Activated CD4-positive, alpha-beta T cell treated with anti-CD3 and anti-CD28 coated beads, Interleukin-2, Interleukin-6, amounts not matched to agents 100 ng/mL and 50 ng/mL, durations not matched to agents 16 hours and 8 hours (primary cell): ENCODE measurements at places on chromosomes 3 and 15.

GRCh38 chr3:122520861-122521260, 6.1 kb upstream of the KPNA1 start:
- no peak for DNase-seq

DNA sequence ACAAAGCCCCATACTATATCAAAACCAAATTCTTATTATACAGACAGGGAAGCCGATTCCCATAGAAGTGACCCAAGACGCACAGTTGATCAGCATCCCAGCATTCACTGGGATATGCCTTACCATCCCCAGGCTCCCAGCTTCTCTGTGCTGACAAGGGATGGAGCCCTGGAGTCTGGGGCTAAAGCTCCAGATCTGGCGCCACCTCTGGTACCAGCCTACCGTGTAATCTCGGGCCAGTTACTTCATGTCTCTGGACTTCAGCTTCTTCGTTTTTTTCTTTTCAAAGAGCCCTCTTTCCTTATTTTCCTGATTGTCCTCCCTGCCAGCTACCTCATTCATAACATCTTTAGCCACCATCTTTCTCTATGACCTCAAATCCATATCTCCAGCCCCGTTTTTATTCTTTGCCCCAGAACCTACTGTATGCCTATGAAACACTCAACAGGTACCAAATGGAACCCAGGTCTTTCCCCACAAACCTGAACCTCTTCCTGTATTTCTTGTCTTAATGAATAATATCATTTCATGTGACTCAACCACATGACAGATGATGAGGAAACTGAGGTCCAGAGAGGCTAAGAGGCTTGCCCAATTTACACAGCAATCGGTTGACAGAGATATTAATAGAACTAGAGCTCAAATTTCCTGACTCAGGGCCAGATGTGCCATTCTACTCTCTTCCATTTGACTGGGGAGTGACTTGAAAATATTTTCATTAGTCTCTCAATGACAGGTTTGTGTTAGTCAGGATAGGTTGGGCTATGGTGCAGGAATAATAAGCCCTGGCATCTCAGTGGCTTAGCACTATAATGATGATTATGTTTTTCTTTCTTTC, 85.4 kb upstream of the TLE3 start:
- DNase-seq = no peak

GRCh38 chr15:56723787-56724186, 9.5 kb downstream of the ZNF280D start:
- no peak for DNase-seq

GRCh38 chr3:58899159-58899952, 150.5 kb downstream of the CFAP20DC start:
- peak; percentile 55 for DNase-seq

DNA sequence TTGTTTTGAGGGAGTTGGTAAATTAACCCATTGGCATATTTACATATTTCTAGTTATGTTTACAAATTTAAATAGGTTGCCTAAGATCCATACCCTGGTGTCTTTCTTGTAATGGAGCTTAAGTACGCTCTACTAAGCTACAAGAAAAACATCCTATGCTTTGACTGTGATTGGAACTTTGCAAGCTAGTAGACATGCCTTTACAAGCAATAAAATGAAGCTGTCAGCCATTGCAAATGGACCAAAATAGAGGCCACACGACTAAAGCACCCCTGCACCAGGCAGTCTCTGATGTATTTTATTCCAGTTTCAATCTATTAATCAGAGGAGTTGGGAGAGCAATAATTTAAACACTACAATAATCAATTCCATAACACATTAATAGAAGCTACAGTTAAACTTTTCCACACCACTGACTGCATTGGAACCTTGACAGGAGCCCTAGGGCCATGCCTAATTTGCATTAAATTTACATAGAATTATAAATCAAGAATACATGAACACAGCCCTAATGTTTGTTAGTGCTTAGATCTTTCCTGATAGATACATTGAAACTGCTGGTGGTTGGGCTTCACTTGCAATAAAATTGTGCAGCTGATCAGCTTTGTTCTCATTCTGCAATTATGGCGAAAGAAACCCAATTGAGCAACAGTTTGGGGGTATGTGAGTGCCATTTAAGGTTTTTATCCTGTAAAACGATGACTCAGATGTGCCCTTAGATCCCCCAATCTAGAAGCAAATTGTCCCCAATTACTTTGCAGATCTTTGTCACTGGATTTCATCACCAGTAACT, 360.1 kb downstream of the LSAMP start:
- no peak for DNase-seq

- DNase-seq = peak; percentile 34
These were observed 303.8 kb upstream of the NECTIN3 start for GRCh38 chr3:110767838-110768237.

- DNase-seq = no peak
These were observed 217.8 kb downstream of the SOX2 start for GRCh38 chr3:181929501-181929900.

GRCh38 chr3:187774185-187774789, 29.0 kb upstream of the BCL6 start:
- no peak for DNase-seq

GRCh38 chr3:150583028-150583427, 20.1 kb upstream of the SELENOT start:
- peak; percentile 35 for DNase-seq

DNA sequence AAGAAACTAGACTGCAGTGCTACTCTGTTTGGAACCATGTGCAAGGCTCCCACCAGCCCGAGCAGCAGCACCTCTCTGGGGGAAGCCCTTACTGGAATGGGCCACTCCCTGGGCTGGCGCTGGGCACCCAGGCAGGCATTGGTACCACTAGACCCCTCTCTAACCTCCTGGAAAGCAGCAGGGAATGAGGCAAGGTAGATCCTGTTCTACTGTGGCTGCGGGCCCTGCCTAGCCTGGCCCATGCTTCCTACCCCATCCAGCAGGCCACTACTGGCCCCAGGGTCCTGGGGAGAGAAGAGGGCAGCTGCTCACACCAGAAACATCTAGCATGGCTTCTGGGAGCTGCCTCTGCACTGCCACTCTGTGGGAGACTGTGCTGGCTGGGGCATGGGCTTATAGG, 44.8 kb downstream of the MESD start:
- DNase-seq = no peak

DNA sequence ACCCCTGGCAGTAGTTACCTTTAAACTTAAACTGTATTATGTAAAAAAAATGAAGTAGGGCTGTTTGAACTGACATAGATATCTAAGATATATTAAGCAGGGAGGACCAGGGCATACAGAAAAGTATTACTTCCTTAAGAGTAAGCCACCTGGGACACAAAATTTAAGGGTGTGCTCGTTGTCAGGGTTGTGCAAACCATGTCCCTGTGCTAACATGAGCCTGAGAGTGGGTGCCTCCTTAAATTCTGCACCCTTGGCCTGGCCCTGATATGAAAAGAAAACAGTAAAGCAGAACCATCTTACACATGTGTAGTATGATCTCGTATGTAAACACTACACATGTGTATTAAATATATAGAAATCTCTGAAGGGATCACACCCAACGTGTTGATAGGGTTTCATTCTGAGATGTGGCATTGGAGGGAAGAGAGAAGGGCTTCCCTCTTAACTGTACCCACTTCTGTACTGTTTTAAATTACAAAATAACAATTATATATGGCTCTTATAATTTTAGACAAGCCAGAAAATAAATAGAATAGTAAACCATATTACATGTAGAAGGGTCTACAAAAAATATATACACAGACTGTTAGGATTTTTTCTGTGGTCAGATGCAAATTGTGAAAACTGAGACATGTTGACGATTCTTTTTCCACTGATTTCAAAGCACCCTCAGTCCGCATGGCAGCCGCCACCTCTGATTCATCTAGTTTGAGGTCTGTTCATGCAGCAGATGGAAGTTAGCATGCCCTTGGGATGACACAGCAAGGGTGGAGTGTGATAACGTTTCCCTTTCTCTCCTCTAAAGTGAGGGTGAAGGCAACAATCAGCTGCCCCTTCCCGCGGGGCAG, 400.8 kb upstream of the PROK2 start:
- peak; percentile 27 for DNase-seq

GRCh38 chr15:78691851-78692421, 50.9 kb upstream of the CHRNB4 start:
- no peak for DNase-seq

- DNase-seq = no peak
These were observed 201.1 kb downstream of the NR1D2 start for GRCh38 chr3:24145981-24146822.

- DNase-seq = no peak
These were observed 883.0 kb upstream of the NR2F2 start for GRCh38 chr15:95447486-95447885.

DNA sequence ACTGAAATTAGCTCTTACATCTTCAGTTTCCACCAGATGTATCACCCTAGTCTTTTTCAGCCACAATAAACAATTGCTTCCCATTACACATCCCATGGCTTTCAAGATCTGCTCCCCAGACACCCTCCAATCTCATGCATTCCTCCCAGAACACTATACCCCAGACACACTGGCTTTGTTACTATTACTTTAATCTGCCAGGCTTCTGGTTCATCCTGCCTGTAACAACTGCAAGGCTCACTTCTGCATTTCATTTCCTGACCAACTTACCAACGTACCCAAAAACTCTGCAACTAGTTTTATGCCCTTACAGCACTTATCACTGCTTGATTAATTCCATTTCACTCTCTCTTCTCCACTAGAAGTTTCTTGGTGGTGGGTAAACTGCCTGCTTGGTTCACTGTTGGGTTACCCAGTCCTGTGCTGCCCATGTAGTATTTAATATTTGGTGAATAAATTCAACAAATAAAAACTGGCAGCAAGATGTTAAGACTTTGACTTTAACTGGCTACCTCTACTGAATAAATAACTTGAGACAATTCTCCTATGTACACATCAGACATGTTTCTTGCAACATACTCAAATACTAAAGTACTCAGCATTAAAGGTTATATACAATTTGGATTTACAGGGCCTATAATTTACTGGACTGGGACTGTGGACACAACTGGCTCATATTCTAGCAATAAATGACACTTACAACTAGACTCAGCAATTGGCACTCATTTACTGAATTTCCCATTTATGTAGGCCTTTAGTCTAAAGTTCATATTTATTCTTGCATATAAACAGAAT, 2.7 kb downstream of the RPL22L1 start:
- DNase-seq = no peak

- no peak for DNase-seq
These were observed 112.7 kb downstream of the SYNPR start for GRCh38 chr3:63390710-63391230.

DNA sequence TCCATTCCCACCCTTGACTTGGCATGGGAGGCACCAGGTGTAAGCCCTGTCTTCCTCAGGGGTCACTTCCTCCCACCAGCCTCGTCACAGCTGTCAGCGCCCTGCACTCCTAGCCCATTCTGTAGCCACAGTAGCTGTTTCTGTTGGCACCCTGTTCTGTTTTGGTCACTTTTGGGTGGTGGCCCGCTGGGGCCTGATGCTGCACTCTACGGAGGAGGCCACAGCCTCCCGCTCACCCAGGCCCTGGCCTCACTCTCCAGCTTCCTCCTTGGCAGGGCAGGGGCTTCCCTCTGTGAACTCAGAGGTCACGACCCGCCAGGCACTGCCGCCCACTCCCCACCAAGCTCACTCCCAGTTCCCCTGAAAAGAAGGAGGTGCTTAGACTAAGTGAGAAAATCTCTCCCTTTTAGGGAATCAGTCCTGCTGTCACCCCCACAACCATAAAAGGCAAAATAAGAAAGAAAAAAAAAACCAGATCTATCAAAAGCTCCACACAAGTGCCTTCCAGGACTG, 68.4 kb downstream of the MGLL start:
- no peak for DNase-seq

DNA sequence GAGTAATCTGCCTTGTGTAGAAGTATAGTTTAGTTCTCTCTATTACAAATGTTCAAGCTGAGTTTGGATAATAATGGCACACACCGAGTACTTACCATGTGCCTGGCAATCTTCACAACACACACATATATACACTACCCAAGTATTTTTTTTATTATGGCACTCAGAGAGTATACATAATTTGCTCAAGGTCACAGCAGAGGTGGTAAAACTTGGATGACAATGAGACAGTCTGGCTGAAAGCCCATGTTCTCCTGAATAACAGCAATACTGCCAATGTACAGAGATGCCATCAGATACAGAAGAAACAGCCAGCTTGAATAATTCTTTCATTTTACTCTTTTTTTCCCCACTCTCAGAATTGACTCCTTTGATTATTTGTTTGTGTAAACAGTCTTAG, 460.0 kb downstream of the CNTN6 start:
- no peak for DNase-seq

DNA sequence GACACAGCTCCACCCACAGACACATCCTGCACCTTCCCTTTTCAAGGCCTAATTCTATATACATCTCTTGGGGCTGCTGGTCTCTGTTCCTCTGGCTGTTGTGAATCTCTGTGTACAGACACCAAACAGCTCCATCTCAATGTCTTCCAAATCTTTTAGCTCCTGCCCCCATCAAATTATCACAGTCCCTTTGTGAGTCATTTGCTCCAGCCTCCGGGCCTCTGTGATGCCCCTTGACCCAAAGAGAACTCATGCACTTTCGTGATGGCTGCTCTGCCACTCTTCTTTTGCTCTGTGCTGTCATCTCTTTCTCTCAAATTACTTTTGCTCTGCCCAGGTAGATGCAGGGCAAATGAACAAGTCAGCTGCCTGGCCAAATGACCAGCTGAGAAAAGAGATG, 369.0 kb upstream of the CDIN1 start:
- no peak for DNase-seq

- DNase-seq = no peak
These were observed 141.8 kb downstream of the EEFSEC start for GRCh38 chr3:128294999-128295468.
